Left ventricle myocardium inferior (tissue), 1 donor: ENCODE measurements at places on chromosomes 1 and 21.

DNA sequence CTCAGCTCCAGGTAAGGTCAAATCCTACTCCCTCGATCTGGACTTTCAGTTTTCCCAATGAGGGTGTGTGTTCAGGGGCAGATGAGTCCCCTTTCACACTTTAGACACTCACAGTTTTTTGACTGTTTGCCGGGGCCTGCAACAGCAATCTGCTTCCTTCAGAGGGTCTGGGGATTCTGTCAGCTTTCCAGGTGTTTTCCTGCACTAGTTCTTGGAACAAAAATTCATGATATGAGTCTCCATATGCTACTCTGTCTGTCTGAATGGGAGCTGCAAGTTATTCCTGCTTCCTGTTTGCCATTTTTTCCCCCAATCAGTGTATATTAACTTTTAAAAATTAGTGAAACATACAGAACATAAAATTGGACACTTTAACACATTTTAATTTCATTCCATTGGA lies 24.3 kb downstream of the CYP4B1 start:
- DNase-seq, result no peak
- H3K4me1 ChIP-seq, result peaks cover 26% of the 10 kb centered on the region
- no peak overlapping the region for H3K4me3 ChIP-seq
- H3K27ac ChIP-seq, result peak overlapping the region; percentile 59
- peaks cover 11% of the 10 kb centered on the region for H3K36me3 ChIP-seq

DNA sequence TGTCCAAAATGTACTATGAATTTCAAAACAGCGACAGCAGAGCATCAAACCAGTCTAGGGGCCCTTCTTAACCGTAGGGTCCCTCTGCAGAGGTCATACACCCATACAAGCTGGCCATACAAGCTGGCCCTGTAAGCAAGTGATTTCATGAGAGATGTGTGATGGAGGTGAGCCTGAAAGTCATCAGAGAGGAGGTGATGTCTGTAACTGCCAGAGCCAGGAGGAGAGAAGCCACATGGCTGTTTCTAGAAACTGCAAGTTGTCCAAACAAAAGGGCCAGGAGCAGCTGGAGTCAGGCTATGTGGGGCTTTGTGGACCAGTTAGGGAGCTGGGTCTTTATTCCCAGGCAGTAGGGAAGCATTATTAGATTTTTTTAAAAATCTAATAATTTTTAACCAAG lies 14.8 kb upstream of the SERINC2 start:
- H3K27ac ChIP-seq, result no peak overlapping the region
- no peak overlapping the region for H3K4me3 ChIP-seq
- DNase-seq, result no peak
- no peaks in the 10 kb centered on the region for H3K36me3 ChIP-seq

DNA sequence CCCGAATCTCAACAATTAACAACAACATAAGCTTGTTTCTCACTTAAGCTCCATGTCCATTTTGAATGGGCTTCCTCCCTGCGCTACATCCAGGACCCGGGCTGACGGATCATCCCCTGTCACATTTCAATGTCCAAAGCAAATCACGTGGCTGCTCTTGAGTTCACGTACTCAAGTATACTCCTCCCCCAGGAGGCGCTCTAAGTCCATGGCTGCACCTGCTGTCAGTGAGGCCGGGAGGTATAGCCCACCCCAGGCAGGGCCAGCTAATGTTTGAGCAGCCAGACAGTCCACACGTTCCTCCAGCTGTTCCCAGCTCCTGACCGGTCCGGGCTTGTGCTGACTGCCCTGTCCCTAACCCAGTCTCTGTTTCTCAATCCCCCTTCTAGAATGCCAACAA lies 220.8 kb downstream of the SLC35F3 start:
- H3K4me1 ChIP-seq, result no peaks in the 10 kb centered on the region
- no peak for DNase-seq
- H3K27me3 ChIP-seq, result peaks cover 68% of the 10 kb centered on the region

- no peak for DNase-seq
- H3K27ac ChIP-seq, result no peak overlapping the region
- peaks cover 18% of the 10 kb centered on the region for H3K4me1 ChIP-seq
- H3K4me3 ChIP-seq, result no peak overlapping the region
- peaks cover 11% of the 10 kb centered on the region for H3K36me3 ChIP-seq
Measured at GRCh38 chr1:115291741-115292140, 46.3 kb downstream of the NGF start.

GRCh38 chr1:177346790-177347359 lies 176.1 kb downstream of the BRINP2 start:
- DNase-seq, result no peak
- no peak overlapping the region for H3K27ac ChIP-seq
- H3K36me3 ChIP-seq, result no peaks in the 10 kb centered on the region

- no peak overlapping the region for H3K27ac ChIP-seq
- H3K27me3 ChIP-seq, result no peaks in the 10 kb centered on the region
- peaks cover 18% of the 10 kb centered on the region for H3K4me1 ChIP-seq
- no peak for DNase-seq
Measured at GRCh38 chr1:232353001-232353400, 276.9 kb downstream of the SIPA1L2 start.

GRCh38 chr21:29105218-29105617 lies 25.2 kb upstream of the MAP3K7CL start:
- DNase-seq, result no peak
- H3K27ac ChIP-seq, result no peak overlapping the region
- no peaks in the 10 kb centered on the region for H3K27me3 ChIP-seq
- H3K4me1 ChIP-seq, result no peaks in the 10 kb centered on the region
- H3K36me3 ChIP-seq, result no peaks in the 10 kb centered on the region
- H3K4me3 ChIP-seq, result no peak overlapping the region

- no peaks in the 10 kb centered on the region for H3K36me3 ChIP-seq
- no peak overlapping the region for H3K27ac ChIP-seq
Measured at GRCh38 chr1:218557731-218558130, 212.6 kb downstream of the TGFB2 start.

DNA sequence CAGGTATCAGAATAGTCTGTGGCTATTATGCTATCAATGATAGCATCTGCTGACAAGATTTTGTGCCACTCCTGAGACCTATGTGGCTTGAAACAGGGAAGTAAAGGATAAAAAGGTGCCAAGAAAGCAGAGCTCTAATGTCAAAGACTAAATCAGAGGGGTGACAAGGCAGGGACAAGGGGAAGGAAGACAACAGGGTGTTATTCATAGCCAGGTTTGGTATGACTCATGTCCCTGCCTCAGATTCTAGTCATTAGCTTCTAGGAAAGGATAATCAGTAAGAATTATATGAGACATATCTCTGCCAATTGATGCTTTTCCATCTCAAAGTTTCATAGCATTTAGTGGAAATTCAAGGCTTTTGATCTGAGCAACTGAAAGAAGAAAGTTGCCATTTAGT lies 31.8 kb upstream of the PLD5 start:
- no peak overlapping the region for H3K27ac ChIP-seq
- H3K27me3 ChIP-seq, result no peaks in the 10 kb centered on the region
- no peak for DNase-seq
- no peaks in the 10 kb centered on the region for H3K4me1 ChIP-seq
- H3K4me3 ChIP-seq, result no peak overlapping the region

- no peak overlapping the region for H3K4me3 ChIP-seq
- peaks cover 99% of the 10 kb centered on the region for H3K36me3 ChIP-seq
- DNase-seq, result no peak
- H3K27ac ChIP-seq, result no peak overlapping the region
- peaks cover 6% of the 10 kb centered on the region for H3K4me1 ChIP-seq
- no peaks in the 10 kb centered on the region for H3K27me3 ChIP-seq
Measured at GRCh38 chr1:223756806-223757700, 44.7 kb downstream of the CAPN2 start.

GRCh38 chr21:45286671-45287437 lies 841 bp downstream of the POFUT2 start:
- peak overlapping the region; percentile 84 for H3K4me3 ChIP-seq
- peaks cover 22% of the 10 kb centered on the region for H3K4me1 ChIP-seq
- no peaks in the 10 kb centered on the region for H3K27me3 ChIP-seq
- DNase-seq, result peak; percentile 13
- peaks cover 39% of the 10 kb centered on the region for H3K36me3 ChIP-seq

- DNase-seq, result peak; percentile 83
- peaks cover 12% of the 10 kb centered on the region for H3K4me1 ChIP-seq
- H3K27me3 ChIP-seq, result no peaks in the 10 kb centered on the region
- H3K27ac ChIP-seq, result no peak overlapping the region
Measured at GRCh38 chr1:16055613-16056520, 12.3 kb downstream of the CLCNKB start.

GRCh38 chr21:17554679-17555465 lies 42.0 kb downstream of the CXADR start:
- no peaks in the 10 kb centered on the region for H3K36me3 ChIP-seq
- no peaks in the 10 kb centered on the region for H3K27me3 ChIP-seq
- no peak for DNase-seq
- H3K4me1 ChIP-seq, result peaks cover 17% of the 10 kb centered on the region
- no peak overlapping the region for H3K4me3 ChIP-seq
- no peak overlapping the region for H3K27ac ChIP-seq

DNA sequence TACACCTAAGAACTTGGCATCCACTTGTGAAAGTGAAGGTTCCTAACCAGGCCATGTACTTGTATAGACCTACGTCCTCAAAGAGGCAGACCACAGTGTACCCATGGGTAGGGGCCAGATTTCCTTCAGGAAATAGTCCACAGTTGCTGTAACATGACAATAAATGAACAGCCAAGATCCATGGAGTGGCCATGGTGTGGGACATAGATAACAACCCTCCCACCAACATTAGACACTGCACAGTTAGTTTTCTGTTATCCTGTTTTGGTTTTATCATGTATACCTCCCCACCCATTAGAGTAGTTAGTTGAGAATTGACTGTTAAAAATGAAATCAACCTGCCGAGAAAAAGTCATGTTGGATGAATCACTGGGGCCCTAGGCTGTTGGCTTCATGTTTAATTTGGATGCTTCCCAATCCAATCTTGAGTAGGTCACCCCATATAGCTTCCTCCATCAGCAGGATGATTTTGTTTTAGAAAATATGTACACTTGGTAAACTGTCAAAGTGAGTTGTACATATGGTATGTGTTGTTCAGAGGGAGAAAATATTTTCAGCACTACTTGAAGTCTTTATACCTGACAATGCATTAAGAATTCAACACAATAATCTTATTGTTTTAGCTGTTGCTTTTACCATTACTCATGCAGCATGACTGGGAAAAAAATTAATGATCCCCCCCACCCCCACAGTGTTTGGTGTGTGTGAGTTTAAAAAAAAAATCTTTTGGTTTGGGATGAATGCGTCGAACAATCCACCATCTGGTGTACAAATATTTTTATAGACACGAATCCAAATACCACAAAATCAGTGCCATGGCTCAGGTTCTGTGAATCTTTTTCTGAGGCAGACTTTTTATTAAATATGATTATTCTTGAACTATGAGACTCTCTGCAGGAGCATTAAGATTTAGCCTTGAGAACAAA lies 88.3 kb upstream of the ARHGAP29 start:
- H3K4me3 ChIP-seq, result no peak overlapping the region
- H3K27me3 ChIP-seq, result no peaks in the 10 kb centered on the region
- peaks cover 79% of the 10 kb centered on the region for H3K4me1 ChIP-seq
- H3K27ac ChIP-seq, result peak overlapping the region; percentile 81
- no peak for DNase-seq

GRCh38 chr1:18950401-18951026 lies 6.0 kb downstream of the IFFO2 start:
- peaks cover 89% of the 10 kb centered on the region for H3K4me1 ChIP-seq
- H3K36me3 ChIP-seq, result no peaks in the 10 kb centered on the region
- peak overlapping the region; percentile 91 for H3K27ac ChIP-seq

DNA sequence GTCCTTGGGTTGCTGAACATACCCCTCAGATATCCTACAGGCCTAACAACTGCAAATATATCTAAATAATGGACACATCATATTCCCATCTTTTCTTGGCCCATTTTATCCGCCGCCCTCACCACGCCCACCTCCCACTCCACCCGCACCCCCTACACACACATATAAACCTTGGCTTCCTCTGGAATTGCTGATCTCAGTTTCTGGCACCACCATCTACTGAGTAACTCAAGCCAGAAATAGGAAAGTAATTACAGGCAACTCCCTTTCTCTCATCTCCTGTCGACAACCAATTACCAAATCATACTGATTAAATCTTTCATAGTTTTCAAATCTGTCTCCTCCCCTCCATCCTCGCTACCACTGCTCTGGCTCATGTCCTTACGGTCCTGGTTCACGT lies 4.7 kb downstream of the RGS8 start:
- no peaks in the 10 kb centered on the region for H3K36me3 ChIP-seq
- H3K27me3 ChIP-seq, result peaks cover 22% of the 10 kb centered on the region
- H3K4me1 ChIP-seq, result peaks cover 53% of the 10 kb centered on the region
- DNase-seq, result no peak

DNA sequence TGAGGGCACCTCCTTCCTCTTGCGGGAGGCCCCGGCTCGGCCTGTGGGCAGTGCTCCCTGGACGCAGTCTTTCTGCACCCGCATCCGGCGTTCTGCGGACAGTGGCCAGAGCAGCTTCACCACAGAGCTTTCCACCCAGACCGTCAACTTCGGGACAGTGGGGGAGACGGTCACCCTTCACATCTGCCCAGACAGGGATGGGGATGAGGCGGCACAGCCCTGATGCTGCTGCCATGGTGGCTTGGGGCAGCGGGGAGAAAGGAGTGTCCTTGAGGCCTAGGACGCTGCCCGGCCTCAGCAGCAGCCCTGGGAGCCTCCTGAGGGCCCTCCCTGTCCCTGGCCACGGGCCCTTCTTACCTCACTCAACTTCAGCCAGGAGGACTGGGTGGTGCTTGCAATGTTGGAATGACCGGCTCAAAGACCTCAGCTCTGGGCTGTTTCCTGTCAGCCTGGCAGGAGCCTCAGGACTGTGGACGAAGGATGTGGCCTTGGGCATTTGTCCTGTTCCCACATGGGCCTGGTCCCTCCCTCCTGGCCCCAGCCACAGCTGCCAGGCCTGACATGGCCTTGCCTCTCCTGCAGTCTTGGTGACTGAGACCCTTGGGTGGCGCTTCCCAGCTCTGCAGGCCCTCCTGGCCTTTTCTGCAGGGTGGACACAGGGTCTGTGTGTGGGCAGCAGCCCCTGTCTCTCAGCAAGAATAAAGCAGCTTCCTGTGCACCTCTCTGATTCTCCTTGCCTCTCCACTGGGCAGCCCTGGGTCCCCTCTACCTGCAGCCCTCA lies 45.9 kb downstream of the TRIM11 start:
- H3K27ac ChIP-seq, result peak overlapping the region; percentile 78
- H3K4me1 ChIP-seq, result peaks cover 29% of the 10 kb centered on the region
- peak; percentile 32 for DNase-seq
- peaks cover 7% of the 10 kb centered on the region for H3K36me3 ChIP-seq

- H3K27me3 ChIP-seq, result peaks cover 83% of the 10 kb centered on the region
- no peak overlapping the region for H3K4me3 ChIP-seq
- no peak for DNase-seq
- H3K4me1 ChIP-seq, result peaks cover 7% of the 10 kb centered on the region
- H3K27ac ChIP-seq, result no peak overlapping the region
- H3K36me3 ChIP-seq, result no peaks in the 10 kb centered on the region
Measured at GRCh38 chr1:17212487-17213121, 7.7 kb downstream of the PADI1 start.

- H3K36me3 ChIP-seq, result peaks cover 14% of the 10 kb centered on the region
- DNase-seq, result no peak
- no peaks in the 10 kb centered on the region for H3K27me3 ChIP-seq
- peak overlapping the region; percentile 91 for H3K27ac ChIP-seq
- peak overlapping the region; percentile 84 for H3K4me3 ChIP-seq
- H3K4me1 ChIP-seq, result peaks cover 100% of the 10 kb centered on the region
Measured at GRCh38 chr1:201742955-201743805, 85.8 kb upstream of the IPO9 start.
